ENCODE measurements at places on chromosomes 16 and 17. TPM values are rescaled to one million over a fixed set of nuclear protein-coding genes. Genes with fewer than 3 reads are reported as not detected.

The TBC1D3 gene
- total RNA-seq = not detected

The CDRT15L2 gene
- not detected for total RNA-seq

The HES7 gene
- not detected for total RNA-seq

The CFDP1 gene
- 23.9 TPM for total RNA-seq

The FNDC8 gene
- not detected for total RNA-seq

The EMP2 gene
- 38.5 TPM for total RNA-seq

The PHAF1 gene
- 37.0 TPM for total RNA-seq

The PRSS33 gene
- not detected for total RNA-seq

The TAT gene
- 1,152 TPM for total RNA-seq

DNA sequence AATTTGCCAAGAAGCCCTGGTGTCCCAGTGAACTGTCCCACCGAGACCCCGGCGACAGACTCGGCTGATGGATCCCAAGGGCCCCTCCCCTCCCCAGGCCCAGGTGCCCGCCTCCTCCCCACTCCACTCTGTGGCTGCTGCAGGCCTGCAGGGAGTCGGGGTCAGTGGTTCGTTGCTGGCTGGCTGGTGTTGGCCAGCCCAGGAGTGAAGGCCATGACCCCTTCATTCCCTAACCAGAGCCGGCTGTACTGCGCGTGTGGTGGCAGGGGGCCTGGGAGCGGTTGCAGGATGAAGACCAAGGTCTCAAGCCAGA, 9.2 kb upstream of the TBX2 start:
- DNase-seq = no peak

- DNase-seq = no peak
These were observed 58.2 kb downstream of the RAP1GAP2 start for GRCh38 chr17:2854143-2855055.

DNA sequence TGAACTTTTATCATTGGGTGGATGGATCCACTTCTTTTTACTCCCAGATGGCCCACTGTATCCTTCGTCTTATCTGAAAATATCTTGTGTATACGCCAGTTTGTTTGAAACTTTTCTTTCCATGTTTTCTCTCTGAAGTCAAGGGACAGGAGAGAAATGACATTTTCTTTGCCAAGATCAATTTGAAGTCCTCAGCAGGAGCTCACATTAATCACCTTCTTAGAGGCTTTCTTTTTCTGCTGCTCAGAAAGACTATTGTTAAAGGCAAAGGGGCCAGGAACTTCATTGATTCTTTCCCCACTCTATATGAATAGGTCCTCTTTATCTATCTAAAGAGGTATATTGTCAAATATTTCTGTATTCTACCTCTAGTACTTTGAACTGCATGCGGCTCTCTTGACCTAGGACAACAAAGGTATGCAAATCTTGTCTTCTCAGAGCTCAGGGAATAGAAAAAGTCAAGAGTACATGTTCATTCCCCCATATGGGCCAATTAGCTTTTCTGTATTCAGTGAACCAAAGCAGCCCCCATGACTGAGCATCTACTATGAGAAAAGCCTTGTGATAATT, 583.3 kb downstream of the HS3ST4 start:
- no peak for DNase-seq

- no peak for DNase-seq
These were observed 27.4 kb downstream of the EMP2 start for GRCh38 chr16:10552998-10553491.

DNA sequence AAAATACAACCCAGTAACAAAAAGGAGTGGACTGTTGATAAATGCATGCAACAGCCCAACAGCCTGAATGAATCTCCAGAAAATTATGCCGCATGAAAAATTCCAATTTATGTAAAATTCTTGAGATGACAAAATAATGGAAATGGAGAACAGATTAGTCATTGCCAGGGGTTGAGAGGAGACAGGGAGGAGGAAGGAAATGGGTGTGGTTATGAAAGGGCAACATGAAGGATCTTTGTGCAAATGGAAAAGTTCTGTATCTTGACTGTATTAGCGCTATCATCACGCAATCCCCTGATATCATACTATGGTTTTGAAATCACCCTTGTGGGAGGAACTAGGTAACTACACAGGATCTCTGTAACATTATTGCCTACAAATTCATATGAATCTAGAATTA, 1058.3 kb upstream of the RBFOX1 start:
- no peak for DNase-seq

DNA sequence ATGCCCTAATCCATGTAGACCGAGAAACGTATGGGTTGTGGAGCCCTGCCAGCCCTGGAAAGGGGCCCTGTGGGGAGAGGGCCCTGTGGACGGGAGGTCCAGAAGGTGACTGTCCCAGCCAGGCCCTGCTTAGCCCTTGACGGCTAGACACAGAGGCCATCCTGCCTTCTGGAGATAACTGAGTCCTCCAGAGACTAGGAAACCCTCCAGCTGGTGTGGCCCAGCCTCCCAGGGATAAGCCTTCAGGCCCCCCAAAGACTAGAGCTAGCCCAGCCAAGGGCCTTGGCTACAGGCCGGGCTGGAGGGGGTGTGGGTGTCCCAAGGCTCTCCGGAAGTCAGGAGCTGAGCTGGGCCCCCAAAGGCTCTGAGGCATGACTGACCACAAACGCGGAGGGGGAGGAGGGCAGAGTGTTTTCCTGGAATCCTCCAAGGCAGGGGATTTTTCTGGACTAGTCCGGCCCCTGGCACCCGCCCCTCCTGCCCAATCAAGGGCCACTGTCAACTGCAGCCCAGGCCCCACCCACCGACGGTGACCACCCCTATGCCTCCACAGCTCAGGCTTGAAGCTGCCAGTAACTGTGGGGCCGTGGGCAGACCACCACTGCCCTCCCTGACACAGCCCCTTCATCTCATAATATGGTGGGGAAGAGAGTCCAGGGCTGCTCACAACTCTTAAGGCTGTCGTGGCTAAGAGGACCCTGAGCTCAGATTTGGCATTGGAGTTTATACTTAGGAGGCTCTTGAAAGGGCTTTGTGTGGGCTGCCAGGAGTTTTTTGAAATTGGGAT, 885 bp upstream of the VASN start:
- DNase-seq = no peak

DNA sequence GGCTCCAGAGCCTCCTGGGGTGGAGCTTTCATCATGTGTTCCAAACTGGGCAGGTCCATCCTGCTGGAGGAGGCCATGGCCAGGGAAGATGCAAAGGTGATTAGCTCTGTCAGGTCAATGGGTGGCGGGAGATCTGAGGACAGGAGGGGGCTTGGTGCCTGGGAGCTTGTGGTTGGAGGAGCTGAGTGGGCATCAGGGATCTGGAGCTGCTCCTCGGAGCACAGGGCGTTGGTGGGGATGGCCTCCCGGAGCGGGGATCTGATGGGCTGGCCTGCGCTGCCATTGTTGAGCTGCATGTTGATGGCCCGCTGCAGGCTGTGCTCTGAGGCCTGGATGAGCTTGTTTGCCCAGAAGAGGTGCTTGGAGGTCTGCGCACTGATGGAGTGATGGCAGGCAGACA, 6.5 kb downstream of the SPATA32 start:
- DNase-seq = no peak

DNA sequence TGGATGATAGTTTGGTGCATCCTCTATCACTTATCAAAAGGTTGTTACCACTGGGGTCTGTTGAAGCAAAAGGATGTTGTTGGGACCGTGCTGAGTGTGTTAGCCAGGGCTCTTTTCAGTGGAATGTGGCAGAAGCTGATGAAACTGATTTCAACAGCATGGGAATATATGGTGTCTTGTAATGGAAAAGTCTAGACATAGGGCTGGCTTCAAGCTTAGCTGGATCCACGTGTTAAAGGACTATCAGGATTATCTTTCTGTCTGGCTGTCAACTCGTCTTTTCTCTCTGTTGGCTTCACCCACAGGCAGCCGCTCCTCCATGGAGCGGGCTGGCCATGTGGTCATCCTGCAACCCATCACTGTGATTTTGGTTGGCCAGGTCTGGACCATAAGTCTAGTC, 8.7 kb downstream of the SNX29 start:
- DNase-seq = no peak

- DNase-seq = no peak
These were observed 10.4 kb downstream of the SLC6A4 start for GRCh38 chr17:30225112-30225511.

GRCh38 chr16:21162661-21163151, 4.2 kb downstream of the LDAF1 start:
- no peak for DNase-seq

- peak; percentile 63 for DNase-seq
These were observed 458.0 kb upstream of the ASIC2 start for GRCh38 chr17:33750943-33751701.

- no peak for DNase-seq
These were observed 9.4 kb upstream of the TMEM88 start for GRCh38 chr17:7845359-7846062.

- DNase-seq = peak; percentile 70
These were observed 81.0 kb downstream of the TMEM100 start for GRCh38 chr17:55641676-55642081.

GRCh38 chr16:12148120-12148519, 171.6 kb downstream of the SNX29 start:
- DNase-seq = no peak
